ENCODE measurements at places on chromosomes 4 and X. TPM values are rescaled to one million over a fixed set of nuclear protein-coding genes. Genes with fewer than 3 reads are reported as not detected.

DNA sequence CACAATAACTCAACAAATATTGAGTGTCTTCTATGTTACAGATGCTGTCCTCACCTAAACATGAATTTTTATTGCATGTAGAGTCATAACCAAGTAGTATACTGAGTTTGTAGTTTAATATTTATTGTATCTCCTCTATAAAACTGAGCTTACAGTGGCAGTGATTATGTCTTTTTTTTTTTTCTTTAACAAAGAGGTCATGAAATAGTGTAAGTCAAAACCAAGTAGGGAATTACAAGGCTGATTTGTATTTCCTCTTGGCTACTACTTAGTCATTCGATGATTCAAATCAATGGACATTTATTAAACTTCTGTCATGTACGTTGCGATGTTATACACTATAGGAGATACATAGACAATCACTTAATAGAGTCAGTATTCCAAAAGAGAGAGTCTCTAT is 48.4 kb downstream of the IL15 start:
- no peak for DNase-seq

- peak; percentile 33 for DNase-seq
Observed at GRCh38 chr4:165027762-165028402, 3.9 kb upstream of the TRIM60 start.

- no peak for DNase-seq
Observed at GRCh38 chr4:176272799-176273198, 3.8 kb upstream of the ASB5 start.

GRCh38 chrX:133254666-133255065 is 36.5 kb upstream of the TFDP3 start:
- peak; percentile 16 for DNase-seq

GRCh38 chr4:174524242-174524641 is 2.0 kb upstream of the HPGD start:
- no peak for DNase-seq

- DNase-seq = no peak
Observed at GRCh38 chrX:93932471-93933220, 258.6 kb downstream of the FAM133A start.

GRCh38 chrX:6227453-6227835 is 1.2 kb downstream of the NLGN4X start:
- DNase-seq = no peak

DNA sequence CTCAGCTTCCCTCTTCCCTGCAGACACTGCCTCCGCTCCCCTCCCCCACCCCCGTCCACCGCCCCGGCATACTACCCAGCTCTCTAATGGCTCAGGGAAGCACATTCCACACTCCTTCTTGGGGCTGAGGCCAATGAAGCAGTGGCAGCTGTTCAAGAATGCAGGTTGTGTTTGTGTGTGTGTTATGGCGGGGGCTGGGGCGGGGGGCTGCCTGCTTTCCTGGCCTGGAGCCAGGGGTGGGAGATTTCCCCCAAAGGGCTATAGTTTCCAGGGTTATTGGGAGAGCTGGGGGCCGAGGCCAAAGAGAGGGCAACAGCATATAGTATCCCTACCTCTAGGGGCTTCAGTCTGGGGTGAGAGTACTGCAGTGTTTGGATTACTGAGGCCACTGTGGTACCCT is 149.4 kb downstream of the EFNB1 start:
- no peak for DNase-seq

DNA sequence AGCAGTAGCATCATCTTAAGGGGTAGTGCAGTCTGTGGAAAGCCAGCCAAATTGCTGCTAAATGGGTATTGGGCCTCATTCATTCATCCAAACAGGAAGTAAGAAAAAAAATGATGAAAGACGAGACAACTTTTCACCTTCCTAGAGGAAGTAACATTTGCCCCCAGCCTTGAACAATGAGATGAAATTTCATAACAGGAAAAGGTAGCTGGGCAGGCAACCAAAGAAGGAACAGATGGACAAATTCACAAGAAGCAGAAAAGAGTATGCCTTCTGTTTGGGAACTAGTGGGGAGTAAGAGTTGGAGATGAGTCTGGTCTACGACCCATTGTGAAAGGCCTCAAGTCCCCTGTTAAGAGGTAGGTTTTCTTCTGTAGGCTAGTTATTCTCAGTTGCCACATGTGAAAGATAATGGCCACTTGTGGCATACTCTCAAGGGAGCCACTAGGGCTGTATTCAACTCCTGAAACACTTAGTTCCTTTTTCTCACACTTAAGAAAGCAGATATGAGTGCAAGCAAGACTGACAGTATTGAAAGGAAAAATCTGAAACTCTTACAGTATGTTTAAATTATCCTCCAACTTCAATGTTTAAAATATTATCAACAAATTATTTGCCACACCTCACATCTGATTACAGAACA is 190.4 kb downstream of the AR start:
- no peak for DNase-seq

DNA sequence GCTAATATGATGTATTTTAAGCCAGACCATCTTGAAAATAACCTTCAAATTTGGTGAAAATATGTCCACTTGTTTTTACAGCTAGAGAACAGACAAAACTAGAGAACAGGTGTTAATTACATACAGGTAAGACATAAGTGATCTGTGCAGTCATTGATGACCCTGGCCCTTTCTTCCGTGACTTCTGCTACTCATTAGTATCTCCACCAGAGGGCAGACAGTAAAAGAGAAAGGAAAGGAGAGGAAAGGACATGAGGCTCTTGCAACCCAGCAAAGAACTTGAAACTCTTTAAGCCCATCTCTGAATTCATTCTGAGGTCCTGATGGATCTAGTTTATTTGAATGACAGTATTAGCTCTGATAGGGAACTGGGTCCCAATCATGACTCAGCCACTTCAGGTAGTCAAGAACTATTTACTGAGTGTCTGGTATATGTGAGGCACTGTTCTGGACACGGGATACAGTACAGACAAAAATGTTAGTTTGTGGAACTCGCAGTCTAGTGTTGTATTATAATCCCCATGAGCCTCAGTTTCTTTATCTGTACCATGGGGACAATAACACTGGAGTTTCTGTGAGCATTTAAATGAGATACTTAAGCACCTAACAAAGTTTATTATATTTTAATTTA is 121.0 kb upstream of the TEX13D start:
- DNase-seq = no peak

- peak; percentile 1 for DNase-seq
Observed at GRCh38 chr4:130985371-130985770, 1889.4 kb downstream of the C4orf33 start.

UGT2B15 gene
- total RNA-seq = not detected

MAML3 gene
- 2.7 TPM for total RNA-seq

CXorf51A gene
- total RNA-seq = not detected

PPP1R3F gene
- total RNA-seq = 7.2 TPM
